IMR-90 (cell line): ENCODE measurements at places on chromosomes 13 and 19. TPM values are rescaled to one million over a fixed set of nuclear protein-coding genes. Genes with fewer than 3 reads are reported as not detected.

CEACAM7 gene
- not detected in 2 replicates for total RNA-seq

DNA sequence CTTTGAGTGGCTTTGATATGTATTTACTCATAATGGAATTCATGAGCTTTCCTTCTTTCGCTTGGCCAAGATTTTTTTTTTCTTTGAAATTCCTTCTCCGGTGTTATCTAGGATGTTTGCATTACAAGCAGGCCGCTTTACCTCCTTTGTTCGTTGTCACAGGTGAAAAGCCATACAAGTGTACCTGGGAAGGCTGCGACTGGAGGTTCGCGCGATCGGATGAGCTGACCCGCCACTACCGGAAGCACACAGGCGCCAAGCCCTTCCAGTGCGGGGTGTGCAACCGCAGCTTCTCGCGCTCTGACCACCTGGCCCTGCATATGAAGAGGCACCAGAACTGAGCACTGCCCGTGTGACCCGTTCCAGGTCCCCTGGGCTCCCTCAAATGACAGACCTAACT, 16.7 kb downstream of the KLF5 start:
- no peak for DNase-seq

DNA sequence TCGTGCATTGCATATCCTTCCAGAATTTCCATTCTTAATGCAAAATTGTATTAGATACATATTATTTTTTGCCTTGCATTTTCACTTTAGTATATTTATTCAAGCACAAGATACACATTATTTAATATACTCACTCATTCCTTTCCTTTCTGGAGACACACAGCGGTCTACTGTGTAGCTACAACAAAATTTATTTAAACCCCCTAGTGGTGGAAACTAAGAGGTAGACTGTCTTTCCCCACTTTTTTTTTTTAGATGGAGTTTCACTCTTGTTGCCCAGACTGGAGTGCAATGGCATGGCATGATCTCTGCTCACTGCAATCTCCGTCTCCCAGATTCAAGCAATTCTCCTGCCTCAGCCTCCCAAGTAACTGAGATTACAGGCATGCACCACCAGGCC, 2040.3 kb upstream of the PCDH20 start:
- no peak for DNase-seq

- peak; percentile 59 for DNase-seq
Observed at GRCh38 chr19:4379383-4380253, 20.7 kb downstream of the SH3GL1 start.

DNA sequence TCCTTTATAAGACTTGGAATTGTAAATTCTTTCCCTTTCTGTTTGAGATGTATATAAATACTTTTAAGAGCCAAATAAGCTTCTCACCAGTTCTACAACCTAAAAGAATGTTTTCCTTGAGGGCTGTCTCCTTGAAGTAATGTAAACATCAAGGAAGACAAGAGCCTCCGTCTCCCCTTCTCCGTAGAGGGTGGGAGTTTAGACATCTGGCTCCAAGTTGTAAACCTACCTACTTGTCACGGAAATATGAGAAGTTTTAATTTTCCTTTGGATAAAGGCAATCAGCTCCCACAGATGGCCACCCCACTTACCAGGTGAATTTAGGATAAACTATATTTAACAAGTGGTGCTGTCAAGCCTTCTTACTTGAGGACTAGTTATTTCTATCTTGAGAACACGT, 237.9 kb downstream of the NALCN start:
- peak; percentile 35 for DNase-seq

DNA sequence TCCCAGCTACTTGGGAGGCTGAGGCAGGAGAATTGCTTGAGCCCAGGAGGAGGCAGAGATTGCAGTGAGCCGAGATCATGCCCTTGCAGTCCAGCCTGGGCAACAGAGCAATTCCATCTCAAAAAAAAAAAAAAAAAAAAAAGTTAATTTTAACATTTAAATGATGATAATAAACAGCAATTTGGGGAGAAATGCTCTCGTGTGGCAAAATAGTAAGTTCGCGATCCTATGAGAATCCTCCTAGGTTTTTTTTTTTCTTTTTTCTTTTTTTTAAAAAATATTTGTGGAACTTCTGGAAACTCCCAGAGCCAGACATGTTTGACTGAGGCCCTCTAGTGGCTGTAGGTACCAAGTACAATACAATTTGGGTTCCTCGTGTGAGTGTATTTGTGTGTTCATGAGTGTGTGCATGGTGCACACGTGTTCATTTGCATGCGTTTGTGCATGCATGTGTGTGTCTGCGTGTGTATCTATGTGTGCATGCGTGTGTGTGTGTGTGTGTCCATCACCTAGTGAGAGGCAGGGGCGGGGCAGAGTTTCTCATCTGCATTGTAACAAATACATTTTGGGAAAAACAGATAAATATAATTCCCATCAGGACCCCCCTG, 31.2 kb downstream of the TMPRSS9 start:
- DNase-seq, result peak; percentile 78

DNA sequence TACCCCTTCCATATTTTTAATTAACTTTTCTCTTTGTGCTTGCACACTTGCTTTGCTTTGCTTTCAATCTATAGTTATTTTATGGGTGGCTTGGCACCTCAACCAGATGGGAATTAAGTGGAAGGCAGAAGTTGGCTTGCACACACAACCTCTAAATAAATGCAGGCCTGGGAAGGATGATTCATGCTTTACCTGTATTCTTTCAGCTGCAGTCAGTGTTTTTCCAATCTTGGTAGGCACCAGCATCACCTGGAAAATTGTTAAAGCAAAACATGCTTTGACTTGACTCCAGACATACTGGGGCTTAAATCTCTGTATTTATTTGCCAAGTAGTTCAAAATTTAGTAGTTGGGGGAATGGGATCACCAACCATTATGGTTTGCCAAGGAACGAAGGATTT, 543.0 kb downstream of the GPC6 start:
- DNase-seq, result no peak

TMEM190 gene
- not detected in 2 replicates for total RNA-seq

DNA sequence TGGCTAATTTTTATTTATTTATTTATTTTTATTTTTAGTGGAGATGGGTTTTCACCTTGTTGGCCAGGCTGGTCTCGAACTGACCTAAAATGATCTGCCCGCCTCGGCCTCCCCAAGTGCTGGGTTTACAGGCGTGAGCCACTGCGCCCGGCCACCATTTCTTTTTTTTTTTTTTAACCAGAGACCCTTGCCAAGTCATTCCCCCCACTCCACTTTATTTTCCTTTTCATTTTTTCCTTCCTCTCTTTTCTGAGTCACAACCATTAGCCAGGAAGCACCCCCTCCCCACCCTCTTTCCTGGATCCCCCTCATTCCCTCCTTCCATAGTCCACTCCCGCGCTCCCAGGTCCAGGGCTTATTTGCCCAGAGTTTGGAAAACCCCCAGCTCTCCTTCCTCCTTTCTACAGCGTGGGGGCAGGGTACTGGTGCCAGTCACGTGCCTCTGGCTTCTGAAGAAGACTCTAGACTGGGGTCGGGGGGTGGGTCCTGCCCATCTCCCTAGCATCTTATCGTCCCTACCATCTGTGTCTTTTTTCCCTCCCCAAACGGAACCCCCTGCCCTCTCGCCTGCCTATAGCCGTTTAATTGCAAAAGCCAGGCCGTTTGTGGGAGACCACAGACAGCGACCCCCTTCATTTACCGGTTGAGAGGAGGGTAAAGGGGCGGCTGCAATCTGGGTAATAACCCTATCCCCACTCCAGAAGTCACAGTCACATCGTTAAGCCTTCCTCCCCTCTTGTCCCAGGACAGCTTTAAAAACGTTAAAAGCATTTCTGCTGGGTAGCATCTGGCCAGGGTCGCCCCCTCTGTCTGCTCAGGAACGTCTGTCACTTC, 1.1 kb upstream of the CALR start:
- no peak for DNase-seq

DNA sequence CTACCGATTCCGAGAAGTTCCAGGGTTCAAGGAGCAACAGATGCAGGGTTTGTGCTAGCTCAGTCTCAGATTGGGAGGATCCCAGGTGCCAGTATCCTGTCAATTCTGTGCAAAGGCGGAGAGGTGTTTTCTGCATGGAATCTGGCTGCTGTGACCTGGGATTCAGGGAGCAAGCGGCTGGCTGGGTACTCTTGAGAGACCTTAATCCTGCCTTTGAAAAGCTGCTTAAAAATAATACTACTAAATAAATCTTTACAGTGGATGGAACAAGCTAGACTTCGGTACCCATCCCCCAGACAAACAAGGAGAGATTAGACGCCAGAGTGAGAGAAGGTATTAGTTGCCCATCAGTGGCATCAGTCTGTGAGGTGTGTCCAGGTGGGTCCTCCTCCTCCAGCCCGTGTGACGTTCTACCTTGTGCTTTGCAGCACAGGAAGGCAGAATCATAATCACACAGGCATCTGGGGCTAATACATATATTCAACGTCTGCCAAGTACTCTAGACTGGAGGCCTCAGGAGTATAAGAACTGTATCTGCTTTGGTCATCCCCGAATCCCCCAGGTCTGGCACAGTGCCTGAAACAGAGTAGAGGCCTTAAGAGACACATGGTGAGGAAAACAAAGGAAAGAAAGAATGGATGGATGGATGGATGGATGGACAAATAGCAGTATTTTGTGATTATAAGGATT, 230.6 kb downstream of the ZNF536 start:
- DNase-seq, result no peak

KLK10 gene
- not detected in 2 replicates for total RNA-seq

DNA sequence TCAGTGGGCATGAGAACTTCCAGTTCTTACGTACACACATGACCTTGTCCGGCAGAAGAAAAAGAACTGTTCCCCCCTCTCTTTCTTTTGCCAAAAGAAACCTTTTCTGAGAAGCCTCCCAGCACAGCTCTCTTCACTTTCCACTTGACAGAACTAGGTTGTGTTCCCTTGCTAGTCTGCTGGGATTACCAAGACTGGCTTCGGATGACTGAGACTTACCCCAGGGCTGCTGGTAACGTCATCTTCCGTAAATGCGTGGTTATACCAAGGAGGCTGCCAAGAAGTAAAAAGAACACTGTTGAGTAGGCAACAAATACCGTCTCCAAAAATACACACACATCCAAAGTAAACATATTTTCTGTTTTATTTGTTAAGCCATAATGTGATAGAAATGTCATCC, 908.2 kb downstream of the EFNB2 start:
- DNase-seq, result no peak

- DNase-seq, result no peak
Observed at GRCh38 chr13:110158226-110158625, 148.7 kb downstream of the COL4A1 start.

DNA sequence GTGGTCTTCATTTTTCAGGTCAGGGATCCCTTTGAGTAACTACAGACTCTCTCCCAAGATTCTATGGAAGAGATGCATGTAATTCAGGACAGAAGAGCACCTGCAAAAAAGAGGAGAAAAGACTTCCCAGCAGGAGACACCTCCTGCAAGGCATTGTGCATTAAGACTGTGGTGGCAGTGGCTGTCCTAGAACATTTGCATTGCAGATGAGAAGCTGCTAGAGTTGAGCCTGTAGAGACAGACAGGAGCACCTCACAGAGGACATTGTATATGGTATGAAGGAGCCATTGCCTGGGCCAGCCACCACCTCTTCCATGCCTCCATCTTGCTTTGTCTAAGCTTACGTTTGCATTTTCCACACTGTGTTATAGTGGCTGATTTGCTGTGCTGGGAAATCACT, 11.2 kb upstream of the MYO16 start:
- DNase-seq, result no peak

- DNase-seq, result peak; percentile 38
Observed at GRCh38 chr19:1864480-1865171, 1.2 kb upstream of the KLF16 start.

- no peak for DNase-seq
Observed at GRCh38 chr13:20193162-20193906, 596 bp upstream of the GJB2 start.

GRCh38 chr13:80590551-80590950, 249.6 kb upstream of the SPRY2 start:
- DNase-seq, result no peak

ELL gene
- 6.3 and 6.7 TPM in 2 replicates for total RNA-seq

- DNase-seq, result peak; percentile 84
Observed at GRCh38 chr19:49570138-49570856, 10.1 kb downstream of the NOSIP start.

DNA sequence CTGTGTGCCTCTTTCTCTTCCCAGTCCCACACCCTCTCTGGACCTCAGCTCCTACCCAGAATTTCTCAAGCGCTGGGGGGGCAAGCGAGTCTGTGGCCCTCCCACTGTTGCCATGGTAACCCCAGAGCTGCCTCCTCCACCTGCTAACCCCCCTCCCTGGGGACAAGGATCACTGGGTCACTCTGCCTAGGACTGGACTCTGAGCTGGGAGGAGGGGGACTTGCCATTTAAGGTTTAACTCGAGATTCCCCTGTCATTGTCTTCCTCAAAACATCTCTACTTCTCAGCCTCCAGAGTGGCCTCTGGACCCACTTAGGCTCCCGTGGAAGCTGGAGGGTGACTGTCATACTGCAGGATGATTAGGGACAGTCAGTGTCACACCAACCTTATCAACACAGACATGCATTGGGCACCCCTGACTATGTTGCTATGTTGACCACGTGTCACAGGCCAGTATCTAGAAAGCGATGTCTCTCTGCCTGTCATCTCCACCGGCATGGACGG, 2.2 kb downstream of the PALM3 start:
- DNase-seq, result no peak

PSG7 gene
- total RNA-seq, result under 0.01 and 0.28 TPM in 2 replicates

PCDH8 gene
- not detected in 2 replicates for total RNA-seq

- no peak for DNase-seq
Observed at GRCh38 chr13:45691667-45692066, 10.5 kb upstream of the CBY2 start.

- peak; percentile 34 for DNase-seq
Observed at GRCh38 chr13:41306271-41307145, 4.6 kb upstream of the NAA16 start.

SWSAP1 gene
- 0.36 and 0.56 TPM in 2 replicates for total RNA-seq

ZNF283 gene
- total RNA-seq, result 5.0 and 10.3 TPM in 2 replicates

DNA sequence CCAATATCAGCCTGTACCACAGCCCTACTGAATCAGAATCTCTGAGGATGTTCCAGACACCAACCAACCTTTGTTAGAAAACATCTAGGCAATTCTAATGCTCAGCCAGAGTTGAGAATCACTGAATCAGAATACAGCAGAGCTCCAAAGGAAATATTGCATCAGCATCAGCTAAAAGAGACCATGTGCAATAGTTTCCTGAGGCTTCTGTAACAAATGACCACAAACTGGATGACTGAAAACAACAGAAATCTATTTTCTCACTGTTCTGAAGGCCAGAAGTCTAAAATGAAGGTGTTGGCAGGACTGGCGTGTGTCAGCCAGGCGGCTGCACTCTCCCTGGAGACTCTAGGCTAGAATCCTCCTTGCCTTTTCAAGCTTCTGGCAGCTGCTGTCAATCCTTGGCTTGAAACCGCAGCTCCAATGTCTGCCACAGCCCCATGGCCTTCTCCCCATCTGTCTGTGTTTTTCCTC, 1.2 kb upstream of the DCT start:
- DNase-seq, result peak; percentile 20

GRCh38 chr13:109816808-109817203, 30.4 kb upstream of the IRS2 start:
- DNase-seq, result peak; percentile 21
